ENCODE measurements at places on chromosomes 11 and 22.
A peak's percentile ranks its signal among the peaks of the same experiment; 100 is the strongest.

GRCh38 chr11:84247926-84248325 lies 961.8 kb upstream of the CCDC90B start:
- no peaks in the 10 kb centered on the region for H3K4me1 ChIP-seq
- DNase-seq, result peak; percentile 44
- no peak overlapping the region for H3K27ac ChIP-seq
- H3K27me3 ChIP-seq, result no peaks in the 10 kb centered on the region

GRCh38 chr11:456533-456932 lies 6.5 kb downstream of the PTDSS2 start:
- peaks cover 12% of the 10 kb centered on the region for H3K4me1 ChIP-seq
- DNase-seq, result no peak
- no peak overlapping the region for H3K27ac ChIP-seq
- no peaks in the 10 kb centered on the region for H3K27me3 ChIP-seq
- peaks cover 50% of the 10 kb centered on the region for H3K36me3 ChIP-seq
- no peak overlapping the region for H3K4me3 ChIP-seq

GRCh38 chr22:33303099-33303498 lies 244.9 kb upstream of the SYN3 start:
- no peaks in the 10 kb centered on the region for H3K36me3 ChIP-seq
- H3K27me3 ChIP-seq, result no peaks in the 10 kb centered on the region
- DNase-seq, result no peak
- H3K4me1 ChIP-seq, result peaks cover 5% of the 10 kb centered on the region
- H3K27ac ChIP-seq, result no peak overlapping the region
- H3K4me3 ChIP-seq, result no peak overlapping the region

GRCh38 chr11:128187835-128188234 lies 399.5 kb downstream of the ETS1 start:
- H3K27ac ChIP-seq, result no peak overlapping the region
- no peaks in the 10 kb centered on the region for H3K36me3 ChIP-seq
- H3K27me3 ChIP-seq, result no peaks in the 10 kb centered on the region
- H3K4me1 ChIP-seq, result no peaks in the 10 kb centered on the region

GRCh38 chr11:58531865-58532341 lies 24.0 kb upstream of the OR5B21 start:
- no peaks in the 10 kb centered on the region for H3K4me1 ChIP-seq
- no peak overlapping the region for H3K27ac ChIP-seq
- no peaks in the 10 kb centered on the region for H3K27me3 ChIP-seq
- H3K36me3 ChIP-seq, result peaks cover 58% of the 10 kb centered on the region

- no peaks in the 10 kb centered on the region for H3K36me3 ChIP-seq
- H3K27ac ChIP-seq, result peak overlapping the region; percentile 50
- H3K4me1 ChIP-seq, result no peaks in the 10 kb centered on the region
Measured at GRCh38 chr22:27514601-27515523, 286.7 kb downstream of the MN1 start.

- no peak overlapping the region for H3K4me3 ChIP-seq
- H3K36me3 ChIP-seq, result peaks cover 9% of the 10 kb centered on the region
- no peak for DNase-seq
- H3K27ac ChIP-seq, result no peak overlapping the region
Measured at GRCh38 chr11:428295-428694, 13.5 kb upstream of the SIGIRR start.

GRCh38 chr11:108196901-108197300 lies 25.5 kb downstream of the NPAT start:
- peaks cover 62% of the 10 kb centered on the region for H3K36me3 ChIP-seq
- no peak overlapping the region for H3K27ac ChIP-seq
- H3K4me3 ChIP-seq, result no peak overlapping the region
- H3K27me3 ChIP-seq, result no peaks in the 10 kb centered on the region

GRCh38 chr22:44444341-44445306 lies 53.4 kb downstream of the RTL6 start:
- no peak overlapping the region for H3K4me3 ChIP-seq
- DNase-seq, result no peak
- no peaks in the 10 kb centered on the region for H3K36me3 ChIP-seq
- no peaks in the 10 kb centered on the region for H3K27me3 ChIP-seq
- no peak overlapping the region for H3K27ac ChIP-seq

DNA sequence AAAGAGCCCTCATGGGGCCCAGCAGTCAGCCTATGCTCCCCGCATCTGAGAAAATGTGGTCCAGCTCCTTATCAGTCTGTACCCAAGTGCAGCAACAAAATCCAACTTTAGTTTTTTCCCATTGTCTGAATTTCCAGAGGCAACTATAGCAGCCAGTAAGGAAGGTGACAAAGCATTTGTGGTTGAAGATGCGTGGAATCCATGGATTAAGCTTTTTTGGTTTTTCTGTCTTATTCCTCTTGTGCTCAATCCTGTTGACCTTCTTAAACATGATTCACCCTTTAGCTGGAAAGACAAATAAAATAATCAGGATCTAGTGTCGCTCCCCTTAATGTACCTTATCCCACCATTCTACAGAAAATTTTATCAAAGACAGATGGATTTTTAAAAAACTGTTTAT lies 14.3 kb downstream of the GDPD4 start:
- H3K4me1 ChIP-seq, result no peaks in the 10 kb centered on the region
- H3K36me3 ChIP-seq, result no peaks in the 10 kb centered on the region
- DNase-seq, result no peak
- no peak overlapping the region for H3K27ac ChIP-seq
- H3K4me3 ChIP-seq, result no peak overlapping the region

GRCh38 chr11:113476553-113476952 lies 1.4 kb upstream of the DRD2 start:
- no peak for DNase-seq
- H3K4me1 ChIP-seq, result peaks cover 17% of the 10 kb centered on the region
- H3K27ac ChIP-seq, result no peak overlapping the region

- no peaks in the 10 kb centered on the region for H3K36me3 ChIP-seq
- H3K4me3 ChIP-seq, result no peak overlapping the region
- no peaks in the 10 kb centered on the region for H3K4me1 ChIP-seq
- H3K27me3 ChIP-seq, result no peaks in the 10 kb centered on the region
Measured at GRCh38 chr22:25853078-25853477, 111.1 kb downstream of the MYO18B start.

DNA sequence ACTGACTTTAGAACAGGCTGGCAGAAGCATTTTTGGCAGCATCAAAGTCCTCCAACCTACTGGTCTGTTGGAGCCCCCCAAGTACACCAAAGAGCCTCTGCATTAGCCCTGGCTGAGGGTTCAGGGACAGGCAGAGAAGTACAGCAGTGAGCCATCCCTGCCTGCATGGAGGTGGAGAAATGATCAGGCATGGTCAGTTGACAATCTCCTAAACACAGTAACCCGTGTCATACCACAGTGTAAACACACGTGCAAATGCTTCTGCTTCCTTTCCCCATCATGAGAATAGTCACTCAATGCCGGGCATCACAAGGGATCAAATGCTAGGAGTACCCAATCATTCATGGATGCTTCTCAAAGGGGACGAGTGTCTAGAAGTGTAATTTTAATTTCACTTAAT lies 8.2 kb downstream of the SERPIND1 start:
- H3K27me3 ChIP-seq, result no peaks in the 10 kb centered on the region
- no peak for DNase-seq
- H3K36me3 ChIP-seq, result peaks cover 19% of the 10 kb centered on the region

DNA sequence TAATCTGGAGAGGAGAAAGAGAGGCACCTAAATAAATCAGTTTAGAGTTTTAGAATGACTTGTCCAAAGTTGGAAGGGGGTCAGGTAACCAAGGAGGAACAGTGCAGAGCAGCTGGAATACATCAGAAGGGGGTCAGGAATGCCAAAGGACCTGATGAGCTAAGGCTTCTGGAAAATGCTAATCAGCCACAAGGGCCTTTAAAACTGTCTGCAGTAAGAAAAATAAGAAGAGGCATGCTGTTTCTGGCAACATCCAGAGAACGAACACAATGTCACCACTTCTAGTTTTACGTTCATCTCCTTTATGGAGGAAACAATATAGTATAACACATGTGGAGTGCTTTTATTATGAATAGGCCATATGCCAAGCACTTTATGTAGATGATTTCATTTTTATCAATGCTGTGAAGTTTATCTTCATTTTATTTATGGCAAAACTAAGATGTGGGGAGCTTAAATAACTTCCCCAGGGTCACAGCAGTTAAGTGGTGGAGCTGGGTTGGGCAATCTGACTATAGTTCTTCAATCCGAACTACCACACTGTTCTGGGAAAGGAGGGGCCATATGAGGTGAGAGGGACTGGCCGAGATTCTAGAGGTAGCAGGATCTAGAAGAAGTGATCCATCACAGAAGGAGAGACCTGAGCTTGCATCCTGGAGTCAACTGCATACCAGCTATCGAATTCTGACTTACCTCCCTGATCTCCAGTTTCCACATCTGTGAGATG lies 22.6 kb downstream of the ACO2 start:
- H3K4me3 ChIP-seq, result no peak overlapping the region
- no peaks in the 10 kb centered on the region for H3K27me3 ChIP-seq
- peak; percentile 43 for DNase-seq
- no peaks in the 10 kb centered on the region for H3K36me3 ChIP-seq

DNA sequence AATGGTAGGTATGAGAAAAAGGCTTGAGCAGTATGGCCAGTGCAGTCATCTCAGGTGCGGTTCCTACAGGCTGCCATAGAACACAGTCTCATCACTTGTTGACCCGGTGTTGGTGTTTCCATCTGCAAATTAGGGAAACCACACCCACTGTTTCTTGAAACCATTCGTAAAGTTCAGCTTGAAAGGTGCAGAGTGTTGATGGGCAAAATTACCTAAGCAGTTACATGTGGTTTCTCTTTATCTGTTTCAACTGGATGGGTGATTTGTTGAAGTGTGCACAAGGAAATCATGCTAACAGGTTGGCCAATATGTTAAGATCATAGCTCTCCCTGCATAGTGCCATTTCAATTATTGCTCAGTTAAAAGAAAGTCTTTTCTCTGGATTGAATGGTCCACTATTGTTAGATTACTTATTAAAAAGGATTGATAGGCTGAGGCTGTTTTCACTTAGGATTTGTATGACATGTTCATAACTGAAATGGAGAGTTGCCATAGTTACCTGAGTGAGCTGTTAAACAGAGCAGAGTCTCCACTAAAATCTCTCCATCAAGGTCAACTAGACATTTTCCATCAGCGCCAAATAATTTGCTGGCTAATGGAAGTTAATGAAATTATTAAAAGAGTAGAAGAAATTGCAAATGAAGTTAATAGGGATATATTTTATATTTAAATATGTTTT lies 203.1 kb upstream of the MTMR2 start:
- H3K4me1 ChIP-seq, result no peaks in the 10 kb centered on the region
- H3K27ac ChIP-seq, result no peak overlapping the region
- no peak overlapping the region for H3K4me3 ChIP-seq
- H3K27me3 ChIP-seq, result no peaks in the 10 kb centered on the region
- no peaks in the 10 kb centered on the region for H3K36me3 ChIP-seq
- peak; percentile 62 for DNase-seq

DNA sequence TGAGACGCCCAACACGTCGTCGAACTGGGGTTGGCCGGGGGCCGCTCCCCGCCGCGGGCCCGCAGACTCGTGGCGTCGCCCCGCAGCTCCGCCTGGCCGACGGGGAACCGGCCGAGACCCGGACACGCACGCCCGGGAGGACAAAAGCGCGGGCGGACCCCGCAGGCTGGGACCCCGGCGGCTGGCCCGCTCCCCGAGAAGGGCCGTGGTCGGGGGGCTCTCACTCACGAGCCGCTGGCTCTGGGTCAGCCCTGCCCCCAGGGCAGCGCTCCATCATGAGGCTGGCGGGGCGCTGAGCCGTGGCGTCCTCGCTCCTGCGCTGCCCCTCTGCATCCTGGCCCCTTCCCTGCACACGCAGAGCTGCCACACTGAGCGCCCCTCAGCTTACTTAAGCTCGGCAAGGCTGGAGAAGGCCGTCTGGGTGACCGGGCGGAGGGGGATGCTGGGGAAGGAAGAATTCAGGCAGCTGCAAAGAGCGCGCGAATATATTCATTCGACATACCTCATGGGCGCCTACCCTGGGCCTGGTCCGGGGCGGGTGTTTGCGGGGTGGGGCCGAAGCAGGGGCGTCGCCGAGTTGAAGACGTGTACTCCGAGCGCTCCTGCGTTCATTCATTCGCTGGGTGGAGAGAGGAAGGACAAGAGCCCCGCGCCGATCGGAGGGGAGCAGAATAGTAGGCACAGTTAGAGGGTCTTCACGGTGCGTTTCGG lies 579 bp upstream of the CYB5R2 start:
- peak overlapping the region; percentile 76 for H3K27ac ChIP-seq
- DNase-seq, result peak; percentile 63
- no peaks in the 10 kb centered on the region for H3K36me3 ChIP-seq
- no peaks in the 10 kb centered on the region for H3K27me3 ChIP-seq
- peak overlapping the region; percentile 46 for H3K4me3 ChIP-seq

- H3K36me3 ChIP-seq, result no peaks in the 10 kb centered on the region
- H3K4me1 ChIP-seq, result no peaks in the 10 kb centered on the region
- DNase-seq, result no peak
- no peak overlapping the region for H3K27ac ChIP-seq
Measured at GRCh38 chr11:115197031-115197430, 307.2 kb downstream of the CADM1 start.

DNA sequence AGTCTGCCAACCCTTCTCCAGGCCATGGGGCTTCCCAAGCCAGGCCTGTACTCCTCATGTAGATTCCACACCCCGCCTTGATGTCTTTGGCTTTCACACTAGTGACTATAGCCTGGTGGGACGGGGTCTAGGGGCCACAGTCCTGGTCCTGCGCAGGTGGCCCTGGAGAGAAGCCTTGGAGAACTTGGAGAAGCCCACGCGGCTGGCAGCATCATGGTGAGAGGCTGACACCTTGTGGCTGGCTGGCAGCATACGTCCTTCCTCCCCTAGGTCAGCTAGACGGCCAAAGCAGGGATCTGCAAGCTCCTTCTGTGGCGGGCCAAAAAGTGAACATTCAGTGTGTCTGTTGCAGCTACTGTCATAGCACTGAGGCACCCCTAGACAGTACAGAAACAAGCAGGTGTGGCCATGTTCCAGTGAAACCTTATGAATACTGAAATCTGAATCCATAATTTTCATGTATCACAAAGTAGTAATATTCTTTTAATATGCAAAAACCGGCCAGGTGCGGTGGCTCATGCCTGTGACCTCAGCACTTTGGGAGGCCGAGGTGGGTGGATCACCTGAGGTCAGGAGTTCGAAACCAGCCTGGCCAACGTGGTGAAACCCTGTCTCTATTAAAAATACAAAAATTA lies 42.0 kb downstream of the FAM83F start:
- H3K4me3 ChIP-seq, result no peak overlapping the region
- no peak overlapping the region for H3K27ac ChIP-seq
- peak; percentile 89 for DNase-seq
- H3K4me1 ChIP-seq, result peaks cover 7% of the 10 kb centered on the region
- no peaks in the 10 kb centered on the region for H3K36me3 ChIP-seq
- H3K27me3 ChIP-seq, result no peaks in the 10 kb centered on the region

GRCh38 chr11:13321431-13321830 lies 43.8 kb downstream of the BMAL1 start:
- H3K4me1 ChIP-seq, result peaks cover 9% of the 10 kb centered on the region
- H3K4me3 ChIP-seq, result no peak overlapping the region
- no peaks in the 10 kb centered on the region for H3K36me3 ChIP-seq
- H3K27ac ChIP-seq, result no peak overlapping the region
